CD4-positive, alpha-beta T cell treated with Interleukin-1 beta for 1 hour (primary cell): ENCODE measurements at places on chromosomes 11 and 22.
A peak's percentile ranks its signal among the peaks of the same experiment; 100 is the strongest.

- DNase-seq = no peak
Observed at GRCh38 chr11:2998073-2998850, 6.1 kb upstream of the NAP1L4 start.

- DNase-seq = no peak
Observed at GRCh38 chr22:37033605-37034430, 14.3 kb downstream of the MPST start.

GRCh38 chr11:67079065-67079705 lies 22.5 kb downstream of the RHOD start:
- no peak for DNase-seq

- no peak for DNase-seq
Observed at GRCh38 chr22:27682437-27682836, 119.1 kb downstream of the MN1 start.

DNA sequence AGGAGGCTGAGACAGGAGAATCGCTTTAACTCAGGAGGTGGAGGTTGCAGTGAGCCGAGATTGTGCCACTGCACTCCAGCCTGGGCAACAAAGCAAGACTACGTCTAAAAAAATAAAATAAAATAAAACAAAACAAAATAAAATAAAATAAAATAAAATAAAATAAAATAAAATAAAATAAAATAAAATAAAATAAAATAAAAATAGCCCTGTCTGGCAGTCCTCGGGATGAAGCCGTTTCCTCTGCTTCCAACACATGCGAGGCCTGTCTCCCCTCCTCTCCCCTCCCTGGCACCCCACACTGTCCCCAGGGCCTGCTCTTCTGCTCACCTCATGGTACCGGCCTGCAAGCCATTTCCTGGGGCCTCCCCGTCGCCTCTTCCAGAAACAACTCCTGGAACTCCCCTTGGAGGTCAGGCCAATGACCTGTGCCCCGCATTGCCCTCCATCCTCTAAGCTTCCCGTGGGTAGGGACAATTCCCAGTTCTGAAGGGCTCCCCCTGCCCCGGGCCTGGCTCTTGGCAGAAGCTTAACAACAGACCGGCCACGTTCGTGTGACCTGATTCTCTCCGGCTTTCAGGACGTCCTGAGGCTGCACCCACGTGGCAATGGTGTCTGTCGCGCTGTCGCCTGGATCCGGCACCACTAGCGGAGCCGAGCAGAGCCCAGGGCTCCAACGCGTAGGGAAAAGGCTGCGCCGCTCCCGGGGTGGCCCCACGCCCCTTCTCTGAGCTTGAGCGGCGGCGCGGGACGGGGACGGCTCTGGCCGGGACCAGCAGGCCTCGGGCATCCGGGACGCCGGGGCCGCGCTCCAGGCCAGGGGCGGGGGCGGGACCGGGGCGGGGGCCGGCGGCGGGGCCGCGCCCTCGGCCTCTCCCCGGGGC lies 456 bp upstream of the PARVB start:
- peak; percentile 25 for DNase-seq

DNA sequence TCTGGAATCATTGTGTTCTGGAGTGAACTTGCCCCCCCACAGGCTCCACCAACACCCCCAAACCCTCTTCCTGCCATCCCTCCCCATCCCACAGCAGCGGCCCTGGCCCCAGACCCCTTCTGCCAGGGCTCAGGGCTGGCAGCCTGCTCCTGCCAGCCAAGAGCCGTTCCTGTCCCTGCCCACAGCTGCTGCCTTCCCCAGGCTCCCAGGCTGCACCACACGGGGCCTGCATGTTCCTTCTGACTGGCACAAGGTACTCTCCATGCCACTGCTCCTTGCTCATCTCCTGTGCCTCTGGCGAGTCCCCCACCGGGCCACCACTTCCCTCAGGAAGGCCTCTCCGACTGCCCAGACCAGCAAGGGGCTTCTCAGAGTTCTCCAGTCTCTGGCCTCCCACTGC lies 4.9 kb downstream of the GP1BB start:
- no peak for DNase-seq

DNA sequence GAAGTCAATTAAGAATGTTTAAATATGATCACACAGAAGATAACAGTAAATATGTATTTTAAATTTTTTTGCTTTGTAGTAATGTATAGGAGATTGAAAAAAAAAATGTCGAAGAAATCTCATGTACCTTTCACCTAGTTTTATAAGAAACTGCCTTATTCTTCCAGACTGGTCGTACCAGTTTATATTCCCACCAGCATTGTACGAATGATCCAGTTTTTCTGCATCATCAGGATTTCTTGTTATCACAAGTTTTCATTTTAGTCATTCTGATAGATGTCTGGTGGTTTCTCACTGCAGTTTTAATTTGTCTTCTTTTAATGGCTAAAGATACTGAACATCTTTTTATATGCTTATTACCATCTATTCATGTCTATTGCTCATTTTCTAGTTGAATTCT lies 101.8 kb upstream of the CTSC start:
- DNase-seq = no peak

DNA sequence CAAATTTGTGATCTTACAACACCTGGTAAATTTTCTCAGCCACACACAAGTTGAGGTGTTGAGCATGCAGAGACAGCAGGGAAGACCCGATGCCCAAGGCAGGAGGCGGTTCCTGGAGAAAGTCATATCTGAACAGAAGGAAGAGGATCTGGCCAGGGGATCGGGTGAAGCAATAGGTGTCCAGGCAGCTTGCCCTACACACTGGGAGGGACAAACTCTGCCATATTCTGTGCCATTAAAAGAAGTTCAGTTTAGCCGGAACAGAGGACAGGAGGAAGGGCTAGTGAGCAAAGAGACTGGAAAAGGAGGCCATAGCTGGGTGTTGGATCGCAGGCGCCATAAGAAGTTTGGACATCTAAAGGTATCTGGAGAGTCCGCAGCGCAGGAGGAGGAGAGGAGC lies 76.5 kb downstream of the TMPRSS5 start:
- no peak for DNase-seq

DNA sequence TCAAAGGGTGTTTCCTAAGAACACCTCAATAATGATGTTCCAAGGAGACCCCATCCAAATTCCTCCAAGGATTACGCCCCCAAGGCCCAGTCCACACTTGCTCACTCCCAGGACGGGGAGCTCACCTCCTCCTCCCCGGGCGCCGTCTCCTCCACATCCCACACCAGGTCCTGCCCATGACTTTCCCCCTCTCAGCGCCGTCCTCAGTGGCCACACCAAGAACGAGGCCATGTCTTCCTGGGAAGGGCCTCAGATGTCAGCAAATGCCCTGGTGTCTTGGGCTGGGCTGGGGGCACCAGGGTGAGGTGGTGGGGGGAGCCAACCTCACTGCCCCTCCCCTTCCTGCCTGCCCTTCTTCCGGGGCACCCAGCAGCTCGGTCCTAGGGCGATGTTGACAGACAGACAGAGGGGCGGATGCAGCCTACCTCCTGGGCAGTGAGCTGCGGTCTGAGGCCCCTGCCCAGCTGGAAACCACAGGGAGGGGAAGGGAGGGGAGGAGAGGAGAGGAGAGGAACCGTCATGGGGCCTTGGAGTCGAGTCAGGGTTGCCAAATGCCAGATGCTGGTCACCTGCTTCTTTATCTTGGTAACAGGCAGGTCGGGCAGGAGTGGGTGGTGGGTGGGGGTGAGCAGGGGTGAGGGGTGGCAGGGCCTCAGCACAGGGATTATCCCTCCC lies at the start of the genes C11orf21 and TSPAN32:
Gene C11orf21 (minus strand): TSS at position 288 of the 675 bp plus-strand sequence. CDS start 110 bp downstream, at position 178.
Gene TSPAN32 (plus strand): TSS at position 383 of the 675 bp plus-strand sequence. CDS start 137 bp downstream, at position 520.
- DNase-seq = peak; percentile 82

- no peak for DNase-seq
Observed at GRCh38 chr11:104999721-105000120, 23.2 kb downstream of the CASP5 start.

DNA sequence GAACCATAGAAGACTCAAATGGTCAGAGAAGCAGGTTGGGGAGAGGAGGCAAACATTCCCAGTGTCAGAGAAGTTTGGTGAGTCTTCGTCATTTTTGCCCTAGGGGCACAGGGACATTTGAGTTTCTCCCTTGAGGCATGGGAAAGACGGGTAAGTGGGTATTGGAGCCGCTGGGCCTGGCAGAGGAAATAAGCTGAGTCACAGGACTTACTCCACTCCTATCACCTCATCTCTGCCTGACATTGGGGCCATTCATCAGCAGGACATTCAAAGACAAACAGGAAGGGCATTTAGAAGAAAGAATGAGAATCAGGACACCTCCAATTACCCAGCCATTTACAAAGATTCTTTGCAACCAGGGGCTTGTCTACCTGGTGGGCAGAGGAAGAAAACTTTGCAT lies 100.7 kb upstream of the SEZ6L start:
- DNase-seq = no peak

DNA sequence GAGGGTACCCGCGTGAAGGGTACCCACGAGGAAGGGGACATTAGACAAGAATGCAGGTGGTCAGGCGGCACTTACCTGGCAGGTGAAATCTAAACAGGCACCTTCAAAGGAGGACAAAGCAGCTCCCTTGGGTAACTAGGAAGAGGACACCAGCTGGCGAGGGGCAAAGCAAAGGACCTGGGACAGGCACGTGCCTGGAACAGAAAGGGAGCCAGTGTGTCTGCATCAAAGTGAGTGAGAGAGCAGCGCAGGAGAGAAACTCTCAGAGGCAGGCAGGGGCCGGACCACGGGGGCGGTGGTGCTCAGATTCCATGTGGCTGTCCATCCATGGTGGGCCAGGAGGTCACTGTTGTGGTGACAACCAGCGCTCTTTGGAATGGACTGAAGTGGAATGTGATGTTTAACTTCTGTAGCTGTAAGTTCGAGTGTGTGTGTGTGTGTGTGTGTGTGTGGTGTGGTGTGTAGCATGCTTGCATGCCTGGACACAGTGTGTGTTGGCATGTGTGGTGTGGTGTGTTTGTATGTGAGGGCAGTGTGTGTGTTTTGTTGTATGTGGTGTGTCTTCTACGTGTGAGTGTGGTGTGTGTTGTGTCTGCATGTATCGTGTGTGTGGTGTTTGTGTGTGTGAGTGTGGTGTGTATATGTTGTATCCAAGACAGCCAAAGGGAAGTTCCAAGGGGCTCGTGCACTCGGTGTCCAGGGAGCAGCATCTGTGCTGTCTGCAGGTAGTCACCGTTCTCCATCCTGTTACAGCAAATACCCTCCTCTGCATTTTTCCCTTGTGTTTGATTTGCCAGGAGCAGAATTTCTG lies 86.4 kb downstream of the CDKN1C start:
- no peak for DNase-seq

- DNase-seq = no peak
Observed at GRCh38 chr11:27184458-27185312, 144.1 kb downstream of the BBOX1 start.

GRCh38 chr11:106309070-106309684 lies 231.7 kb downstream of the AASDHPPT start:
- no peak for DNase-seq
